Epithelial cell of esophagus (primary cell): ENCODE measurements at places on chromosomes 3 and 15.

DNA sequence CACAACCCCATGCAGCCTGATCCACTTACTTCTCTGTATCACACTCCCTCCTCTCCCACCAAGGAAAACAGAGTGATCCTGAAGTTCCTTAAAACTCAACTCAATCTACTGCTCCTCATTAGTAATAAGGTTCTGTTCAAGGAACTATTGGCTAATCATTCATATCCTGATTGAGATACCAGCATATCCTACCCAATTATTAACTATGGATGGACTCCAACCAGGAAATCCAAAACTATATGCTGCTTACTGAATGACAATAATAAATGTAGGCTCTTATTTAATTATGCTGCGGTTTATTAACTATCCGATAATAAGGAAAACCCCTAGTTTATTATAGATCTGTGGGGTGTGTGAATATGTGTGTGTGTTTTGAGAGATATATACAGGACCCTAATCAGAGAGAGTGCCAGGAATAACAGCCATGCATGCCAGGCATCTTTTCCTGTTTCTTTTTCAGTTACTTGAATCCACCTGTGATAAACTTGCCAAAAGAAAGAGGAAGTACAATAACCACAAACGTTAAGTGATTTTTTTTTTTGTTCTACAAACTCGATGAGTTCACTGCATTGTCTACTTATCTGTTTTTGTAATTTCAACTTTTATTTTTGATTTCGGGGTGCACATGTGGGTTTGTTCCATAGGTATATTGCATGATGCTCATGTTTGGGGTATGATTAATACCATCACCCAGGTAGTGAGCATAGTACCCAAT lies 1031.7 kb upstream of the CFAP20DC start:
- no peak for DNase-seq

GRCh38 chr3:197002701-197003454 lies 26.7 kb downstream of the MELTF start:
- peak; percentile 91 for DNase-seq

DNA sequence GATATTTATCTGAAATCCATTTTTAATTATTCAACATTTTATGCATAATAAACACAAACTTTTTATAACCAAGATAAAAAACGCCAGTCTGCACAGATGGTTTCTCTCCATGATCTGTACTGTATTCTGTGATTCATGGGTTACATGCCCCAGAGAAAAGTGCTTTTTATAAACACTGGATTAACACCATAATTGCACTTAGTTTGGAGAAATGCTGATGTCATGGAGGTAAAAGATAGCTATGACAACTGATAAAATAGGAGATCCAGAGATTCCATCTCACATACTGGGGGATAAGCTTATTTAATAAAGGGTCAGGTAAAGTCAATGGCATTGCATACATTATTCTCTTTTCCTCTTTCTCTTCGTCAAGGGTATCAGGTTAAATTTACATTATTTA lies 1460.4 kb upstream of the ALCAM start:
- DNase-seq: no peak

DNA sequence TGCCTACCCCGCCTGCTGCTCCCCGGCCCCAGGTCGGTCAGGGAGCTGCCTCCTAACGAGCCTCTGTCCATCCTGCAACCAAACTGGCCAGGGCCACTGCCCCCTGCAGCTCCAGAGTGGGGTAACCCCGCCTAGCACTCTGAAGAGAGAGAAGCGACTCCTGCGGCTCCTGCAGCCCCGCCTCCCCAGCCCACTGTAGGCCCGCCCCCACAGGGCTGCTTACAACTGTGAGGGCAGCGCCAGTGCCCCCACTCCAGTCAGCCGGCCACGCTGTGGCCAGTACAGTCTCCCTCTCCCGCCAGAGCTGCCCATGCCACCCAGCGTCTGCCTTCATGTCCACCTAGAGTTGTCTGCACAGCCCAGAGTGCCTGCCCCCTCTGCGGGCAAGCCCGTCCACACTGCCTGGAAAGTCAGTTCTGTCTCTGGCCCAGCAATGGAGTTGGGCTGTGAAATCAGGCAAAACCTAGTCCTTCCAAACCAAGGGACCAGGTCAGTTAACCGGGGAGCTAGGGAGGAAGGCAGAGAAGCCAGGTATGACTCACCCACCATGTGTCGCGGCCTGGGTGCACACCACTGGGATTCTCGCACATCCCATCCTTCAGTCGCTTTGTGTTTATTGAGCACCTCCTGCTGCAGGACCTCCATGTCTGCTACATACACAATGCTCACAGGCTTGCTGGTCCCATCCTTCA lies 2.4 kb downstream of the UCN2 start:
- peak; percentile 40 for DNase-seq

GRCh38 chr3:171813897-171814460 lies 3.7 kb upstream of the PLD1 start:
- DNase-seq: no peak

DNA sequence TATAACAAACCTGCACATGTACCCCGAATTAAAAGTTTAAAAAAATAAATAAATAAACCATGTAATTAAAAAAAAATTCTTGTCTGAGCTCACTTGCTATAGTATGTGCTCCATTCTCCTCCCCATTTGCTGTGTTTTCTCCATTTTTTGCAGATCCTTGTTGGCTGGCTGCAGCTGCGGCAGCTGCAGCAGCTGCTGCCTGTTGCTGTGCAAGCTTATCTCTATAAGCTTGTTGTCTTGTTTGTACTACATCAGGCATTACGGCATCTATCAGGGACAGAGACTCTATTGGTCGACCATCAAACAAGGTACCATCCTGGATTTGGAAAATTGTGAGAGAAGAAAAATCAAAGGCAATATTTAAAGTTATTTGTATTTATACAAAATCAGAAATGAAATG lies 145.9 kb downstream of the TBL1XR1 start:
- no peak for DNase-seq

DNA sequence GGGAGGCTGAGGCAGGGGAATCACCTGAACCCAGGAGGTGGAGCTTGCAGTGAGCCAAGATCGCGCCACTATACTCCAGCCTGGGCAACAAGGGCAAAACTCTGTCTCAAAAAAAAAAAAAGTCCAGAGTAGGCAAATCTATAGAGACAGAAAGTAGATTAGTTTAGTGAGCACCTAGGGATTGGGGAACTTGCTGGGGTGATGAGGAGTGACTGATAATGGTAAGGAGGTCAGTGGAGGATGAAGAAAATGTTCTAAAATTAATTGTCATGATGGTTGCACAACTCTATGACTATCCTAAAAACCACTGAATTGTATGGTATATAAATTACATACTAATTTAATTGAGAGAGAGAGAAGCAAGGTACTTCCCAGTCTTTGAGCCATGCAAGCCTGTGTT lies 27.8 kb upstream of the LYZL4 start:
- no peak for DNase-seq

DNA sequence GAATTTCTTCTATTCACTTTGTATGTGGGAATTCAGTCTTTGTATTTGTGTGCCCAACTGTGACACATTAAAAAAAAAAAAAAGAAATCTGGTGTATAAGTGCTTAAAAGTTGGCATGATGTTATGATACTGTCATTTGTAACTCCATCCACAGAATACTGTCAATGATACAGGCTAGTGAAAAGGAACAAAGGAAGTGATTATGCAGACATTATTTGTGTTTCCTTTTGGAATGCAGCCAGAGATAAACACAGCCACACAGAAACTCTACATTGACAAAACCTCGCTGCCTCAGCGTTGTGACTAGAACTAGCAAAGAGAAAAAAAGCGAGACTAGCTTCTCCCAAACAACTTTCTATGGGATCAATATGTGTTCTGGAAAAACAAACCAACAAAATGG lies 519.2 kb upstream of the AGTR1 start:
- peak; percentile 36 for DNase-seq

DNA sequence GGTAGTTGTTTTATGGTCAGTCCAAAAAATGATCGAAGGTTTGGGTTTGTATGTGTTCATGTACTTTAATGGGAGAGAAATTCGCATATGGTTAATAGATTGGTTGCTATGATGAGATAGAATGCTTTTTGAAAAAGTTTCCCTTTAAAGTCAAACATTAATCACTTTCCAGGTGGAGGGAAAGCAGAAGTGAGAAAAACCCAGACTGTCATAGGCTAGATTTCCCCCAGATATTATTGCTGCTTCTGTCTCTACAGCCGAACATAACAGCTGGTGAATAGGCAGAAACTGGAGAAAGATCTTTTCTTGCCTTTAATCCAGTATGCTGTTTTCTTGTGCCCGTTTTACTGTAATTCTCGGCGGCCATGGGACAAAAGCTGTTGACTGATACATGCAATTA lies 287.6 kb downstream of the SOX2 start:
- no peak for DNase-seq

- DNase-seq: no peak
Measured at GRCh38 chr3:122960652-122961051, 66.9 kb downstream of the SEMA5B start.

DNA sequence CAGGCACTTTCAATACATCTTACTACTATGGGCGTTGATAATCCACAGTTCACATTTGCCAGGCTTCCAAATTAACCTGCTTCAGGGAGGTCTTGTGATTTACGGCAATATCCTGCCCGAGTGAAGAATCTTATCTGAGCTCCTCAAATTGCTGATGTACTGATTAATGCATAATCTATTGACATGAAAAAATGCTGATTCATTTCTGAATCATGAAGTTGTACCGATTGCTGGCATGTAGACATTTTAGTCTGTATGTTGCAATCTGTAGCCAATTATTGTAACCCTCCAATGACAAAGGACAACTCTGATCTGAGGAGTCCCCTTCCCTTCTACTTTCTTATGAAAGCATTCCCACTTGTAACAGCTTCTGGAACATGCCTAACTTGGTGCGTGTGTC lies 97.2 kb downstream of the SEC22A start:
- DNase-seq: peak; percentile 30

GRCh38 chr3:98982351-98982750 lies 80.9 kb upstream of the DCBLD2 start:
- DNase-seq: no peak

DNA sequence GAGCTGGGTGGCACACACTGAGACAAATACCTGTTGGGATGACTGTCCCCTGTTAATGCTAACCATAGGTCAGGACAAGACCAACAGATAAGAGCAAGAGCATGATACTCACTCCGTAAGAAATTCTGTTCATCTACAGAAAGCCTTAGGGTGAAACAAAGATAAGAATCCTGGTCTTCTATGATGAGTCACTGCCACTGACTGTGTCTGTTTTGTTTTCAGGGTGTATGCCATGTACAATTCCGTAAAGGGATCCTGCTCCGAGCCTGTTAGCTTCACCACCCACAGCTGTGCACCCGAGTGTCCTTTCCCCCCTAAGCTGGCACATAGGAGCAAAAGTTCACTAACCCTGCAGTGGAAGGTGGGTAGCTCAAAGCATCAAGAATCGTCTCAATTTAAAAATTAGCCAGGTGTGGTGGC lies 141.1 kb downstream of the GHSR start:
- DNase-seq: peak; percentile 69

- peak; percentile 62 for DNase-seq
Measured at GRCh38 chr3:38655708-38656300, 6.3 kb upstream of the SCN5A start.

DNA sequence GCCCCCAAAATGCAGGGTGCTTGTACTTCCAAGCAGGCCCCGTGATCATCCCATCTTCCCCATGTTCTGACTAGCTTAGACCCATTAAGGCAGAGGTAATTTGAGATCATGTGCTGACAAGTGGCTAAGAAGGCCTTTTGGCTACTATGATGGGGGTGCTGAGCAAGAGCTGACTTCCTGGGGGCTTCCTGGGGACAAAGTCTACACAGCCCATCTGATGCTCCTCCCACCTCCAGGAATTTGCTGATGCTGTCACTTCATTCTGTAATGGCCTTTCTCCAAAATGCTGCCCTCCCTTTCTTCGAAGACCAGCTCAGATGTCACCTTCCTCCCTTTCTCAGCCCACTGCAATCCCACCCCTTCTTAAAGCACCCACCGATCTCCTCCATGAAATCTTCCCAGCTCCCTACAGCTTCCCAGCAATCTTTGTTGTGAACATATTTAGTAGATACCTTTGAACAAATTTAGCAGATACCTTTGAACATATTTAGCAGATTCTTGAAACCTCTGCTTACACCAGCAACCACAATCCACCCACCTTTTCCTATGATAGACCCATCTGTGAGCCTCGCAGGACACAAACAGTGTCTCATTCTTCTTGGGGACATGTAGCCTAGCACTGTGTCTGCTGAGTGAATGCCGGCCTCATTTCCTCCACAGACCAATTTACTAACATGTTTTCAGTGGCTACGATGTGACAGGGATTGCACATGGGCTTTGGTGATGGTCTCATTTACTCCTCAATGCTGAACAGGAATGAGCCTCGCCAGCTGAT lies 223.3 kb downstream of the EPHB1 start:
- DNase-seq: no peak

DNA sequence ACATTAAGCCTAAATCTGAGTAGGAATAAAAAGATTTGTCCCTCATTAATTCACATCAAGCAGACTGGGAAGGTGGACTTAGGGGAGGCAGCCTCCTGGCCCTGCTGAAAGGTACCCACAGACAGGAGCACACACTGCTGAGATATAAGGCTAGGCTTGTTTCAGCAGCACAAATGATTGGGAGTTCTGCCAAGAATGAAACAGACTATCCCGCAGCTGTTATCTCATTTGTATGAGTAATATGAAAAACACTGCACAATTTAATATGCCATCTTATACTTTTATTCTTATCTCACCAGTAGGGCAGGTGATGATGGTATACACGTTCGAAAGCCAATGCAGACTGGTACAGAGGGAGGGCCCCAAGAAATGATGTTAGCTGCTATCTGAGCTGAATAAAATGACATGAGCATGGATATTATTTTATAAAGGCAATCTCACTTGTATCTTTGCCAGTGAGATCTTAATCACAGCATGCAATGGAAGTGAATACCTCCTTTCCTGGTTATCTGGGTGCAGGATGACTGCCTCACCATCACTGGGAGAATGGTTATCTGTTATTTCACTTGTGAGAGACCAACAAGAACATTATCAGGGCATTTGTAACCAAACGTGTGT lies 258.7 kb upstream of the PPP2R3A start:
- DNase-seq: peak; percentile 10

- no peak for DNase-seq
Measured at GRCh38 chr3:37536840-37537239, 324.8 kb upstream of the CTDSPL start.

- DNase-seq: no peak
Measured at GRCh38 chr15:64341961-64342360, 14.0 kb downstream of the CSNK1G1 start.

GRCh38 chr3:101962055-101962454 lies 112.7 kb downstream of the NFKBIZ start:
- no peak for DNase-seq

DNA sequence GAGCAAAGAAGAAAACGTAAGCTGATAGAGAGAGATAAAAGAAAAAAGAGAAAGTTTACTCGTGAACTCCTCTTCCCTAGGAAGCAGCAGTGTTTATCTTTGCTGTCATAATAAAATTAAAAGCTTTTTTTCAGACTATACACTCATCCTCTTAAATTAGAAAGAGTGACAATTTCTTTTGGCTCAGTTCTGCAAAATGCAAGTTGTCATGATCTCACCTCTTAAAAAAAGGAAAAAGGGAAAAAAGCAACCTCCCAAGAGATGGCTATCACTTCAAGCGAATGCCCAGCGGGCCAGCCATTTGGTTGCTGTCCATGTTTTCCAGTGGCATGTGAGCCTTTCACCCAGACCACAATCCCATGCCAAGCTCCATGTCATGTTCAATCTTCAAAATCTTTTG lies 7.0 kb upstream of the THBS1 start:
- no peak for DNase-seq
